Naive thymus-derived CD8-positive, alpha-beta T cell (primary cell): ENCODE measurements at places on chromosomes 2 and 18. TPM values are rescaled to one million over a fixed set of nuclear protein-coding genes. Genes with fewer than 3 reads are reported as not detected.

The APOB gene
- not detected for total RNA-seq

The MYOM1 gene
- 5.6 TPM for total RNA-seq

- DNase-seq: no peak
Observed at GRCh38 chr2:156574112-156574511, 137.9 kb downstream of the GPD2 start.

DNA sequence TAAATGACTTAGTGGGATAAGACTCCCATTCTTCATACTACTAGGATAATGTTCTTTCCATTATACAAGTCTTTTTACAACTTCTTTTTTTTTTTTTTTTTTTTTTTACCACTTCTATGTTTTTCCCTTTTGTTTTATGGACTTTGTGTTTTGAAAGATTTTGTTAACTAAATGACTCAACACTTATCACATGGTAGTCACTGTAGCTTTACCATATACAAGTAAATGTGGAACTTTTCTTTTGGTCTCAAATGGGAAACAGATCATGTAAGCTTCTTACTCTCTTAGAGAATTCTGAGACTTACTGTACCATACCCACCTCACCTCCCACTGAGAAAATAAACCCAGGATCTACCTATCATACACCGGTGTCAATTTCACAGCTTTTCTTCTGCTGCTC, 590.3 kb upstream of the CDH2 start:
- no peak for DNase-seq

DNA sequence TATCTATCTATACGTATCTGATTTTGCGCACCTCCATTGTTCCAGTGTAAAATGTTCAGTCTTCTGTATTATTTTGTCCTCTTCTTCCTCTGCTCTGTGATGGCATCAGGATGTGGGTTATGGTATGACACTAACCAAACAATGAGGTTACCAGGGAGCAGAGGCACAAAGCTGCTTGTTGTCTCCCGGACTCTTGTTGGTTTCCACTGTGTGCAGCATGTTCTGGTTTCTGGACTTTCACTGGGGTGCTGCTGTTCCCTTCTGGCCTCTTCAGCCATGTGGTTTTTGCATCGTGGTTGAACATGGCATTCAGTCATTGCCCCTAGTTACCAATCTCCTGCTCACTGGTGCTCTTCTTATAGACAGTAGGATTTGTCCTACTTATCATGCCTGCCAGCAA, 665.9 kb downstream of the CBLN2 start:
- no peak for DNase-seq

- DNase-seq: no peak
Observed at GRCh38 chr2:208006337-208006736, 19.0 kb downstream of the PLEKHM3 start.

DNA sequence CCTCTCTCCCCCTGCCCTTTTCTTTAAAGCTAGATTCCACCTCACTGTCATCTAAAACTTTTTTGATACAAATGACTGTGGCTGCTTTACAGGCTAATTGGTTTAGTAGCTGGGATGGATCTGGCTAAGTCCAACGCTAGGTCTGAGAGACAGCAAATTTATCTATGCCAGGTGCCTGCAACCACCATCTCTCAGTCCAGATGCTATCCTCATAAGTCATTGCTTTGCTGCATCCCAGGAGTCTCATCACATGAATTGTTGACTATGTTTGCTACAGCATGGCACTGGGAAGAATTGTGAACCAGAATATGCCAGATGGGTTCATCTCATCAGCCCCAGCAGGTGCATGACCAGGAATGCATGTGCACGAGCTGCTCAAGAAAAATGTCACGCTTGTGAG, 100.0 kb upstream of the PID1 start:
- no peak for DNase-seq
